Osteoblast (primary cell): ENCODE measurements at places on chromosomes 3 and 15. TPM values are rescaled to one million over a fixed set of nuclear protein-coding genes. Genes with fewer than 3 reads are reported as not detected.
A peak's percentile ranks its signal among the peaks of the same experiment; 100 is the strongest.

DNA sequence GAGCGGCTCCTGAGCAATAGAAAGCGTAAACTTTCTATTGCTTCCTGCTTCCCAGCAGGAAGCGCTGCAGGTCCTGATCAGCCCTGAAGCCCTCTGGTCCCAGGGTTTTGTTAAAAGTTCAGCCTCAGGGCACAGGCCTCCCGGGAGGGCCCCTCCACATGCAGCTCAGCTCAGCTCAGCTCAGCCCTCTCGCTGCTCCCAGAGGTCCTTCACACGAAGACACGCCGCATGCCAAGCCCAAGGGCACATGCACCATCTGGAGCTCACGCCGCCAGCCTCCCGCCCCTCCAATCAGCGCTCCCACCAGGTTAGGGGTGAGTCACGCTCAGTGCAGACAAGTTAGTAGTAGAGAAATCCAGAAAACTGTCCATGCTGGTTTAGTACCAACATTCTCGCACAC is 12.7 kb downstream of the TKT start:
- H3K27ac ChIP-seq: peak overlapping the region; percentile 62
- peak; percentile 94 for DNase-seq
- no peak overlapping the region for H3K4me3 ChIP-seq
- H3K27me3 ChIP-seq: no peaks in the 10 kb centered on the region
- H3K36me3 ChIP-seq: peaks cover 51% of the 10 kb centered on the region
- H3K4me1 ChIP-seq: peaks cover 23% of the 10 kb centered on the region

GRCh38 chr3:42351207-42351606 is 59.2 kb downstream of the LYZL4 start:
- DNase-seq: peak; percentile 37
- peaks cover 4% of the 10 kb centered on the region for H3K4me1 ChIP-seq
- no peak overlapping the region for H3K4me3 ChIP-seq
- H3K27me3 ChIP-seq: no peaks in the 10 kb centered on the region

DNA sequence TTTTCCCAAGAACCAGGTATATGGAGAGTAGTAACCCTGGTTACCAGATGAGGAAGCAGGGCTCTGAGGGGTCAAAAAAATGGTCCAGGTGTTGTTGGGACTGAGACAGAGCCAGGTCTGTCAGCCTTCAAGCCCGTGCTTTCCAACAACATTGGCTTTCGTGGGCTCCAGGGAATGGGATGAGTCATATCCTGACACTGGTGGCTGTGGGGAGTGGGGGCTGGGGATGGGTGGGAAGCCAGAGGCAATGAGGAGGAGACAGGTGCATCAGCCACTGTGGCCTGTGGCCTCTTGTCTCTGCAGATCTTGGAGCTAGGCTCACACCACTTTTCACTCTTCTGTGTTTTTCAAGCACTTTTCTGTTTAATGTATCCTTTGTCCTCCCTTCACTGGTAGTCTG is 38.2 kb downstream of the CORO2B start:
- DNase-seq: peak; percentile 65
- H3K36me3 ChIP-seq: no peaks in the 10 kb centered on the region
- H3K27ac ChIP-seq: no peak overlapping the region
- no peaks in the 10 kb centered on the region for H3K27me3 ChIP-seq

The TMOD2 gene
- 9.8 and 10.3 TPM in 2 replicates for total RNA-seq

The ACKR4 gene
- 0.72 TPM in 1 of 2 replicates, not detected in the other for total RNA-seq

- H3K4me3 ChIP-seq: no peak overlapping the region
- H3K27ac ChIP-seq: peak overlapping the region; percentile 49
- DNase-seq: peak; percentile 84
Observed at GRCh38 chr3:16338999-16339398, 74.0 kb downstream of the OXNAD1 start.
